Right atrium auricular region (tissue), 2 donors: ENCODE measurements at places on chromosomes 13 and 19.

- no peak for DNase-seq
Observed at GRCh38 chr19:46426506-46427162, 2.1 kb downstream of the PNMA8C start.

- no peak for DNase-seq
Observed at GRCh38 chr13:29991343-29991742, 140.9 kb upstream of the UBL3 start.

- DNase-seq = no peak
Observed at GRCh38 chr13:80664950-80665349, 324.0 kb upstream of the SPRY2 start.

DNA sequence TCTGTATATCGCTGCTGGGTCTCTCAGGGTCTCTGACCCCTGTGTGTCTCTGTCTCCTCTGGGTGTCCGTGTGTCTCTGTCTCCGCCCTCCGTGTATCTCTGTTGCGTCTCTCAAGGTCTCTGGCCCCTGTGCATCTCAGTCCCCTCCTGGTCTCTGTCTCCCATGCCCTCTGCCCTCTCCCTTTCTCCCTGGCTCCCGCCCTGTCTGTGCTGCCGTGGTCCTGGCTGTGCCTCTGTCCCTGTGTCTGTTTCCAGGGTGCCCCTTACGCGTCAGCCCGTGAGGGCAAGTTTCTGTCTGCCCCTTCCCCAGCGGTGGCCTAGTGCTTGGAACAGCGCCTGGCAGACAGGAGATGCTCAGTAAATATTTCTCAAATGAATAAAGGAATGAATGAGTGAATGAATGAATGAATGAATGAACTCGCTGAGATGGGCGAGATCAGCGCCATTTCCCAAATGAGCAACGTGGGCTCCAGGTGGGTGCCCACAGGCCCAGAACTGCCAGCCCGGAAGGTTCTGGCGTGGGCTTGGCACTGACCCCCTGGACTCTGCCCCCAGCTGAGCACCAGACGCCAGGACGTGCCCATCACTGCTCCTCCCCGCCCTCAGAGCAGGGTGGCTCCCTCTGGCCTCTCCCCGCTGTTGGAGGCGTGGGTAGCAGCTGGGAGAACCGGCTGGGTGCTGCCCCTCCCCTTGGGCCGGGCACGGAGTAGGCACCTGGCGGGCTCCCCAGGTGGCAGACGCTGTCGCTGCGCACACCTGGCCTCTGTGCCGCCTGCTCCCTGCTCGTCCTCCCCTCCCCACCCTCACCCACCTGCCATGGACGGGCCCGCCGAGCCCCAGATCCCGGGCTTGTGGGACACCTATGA lies at the start of gene SULT2B1:
Gene SULT2B1 (plus strand): TSS at position 736 of the 866 bp plus-strand sequence. CDS start 81 bp downstream, at position 817.
- DNase-seq = no peak

- no peak for DNase-seq
Observed at GRCh38 chr13:32629313-32629712, 43.1 kb downstream of the PDS5B start.

DNA sequence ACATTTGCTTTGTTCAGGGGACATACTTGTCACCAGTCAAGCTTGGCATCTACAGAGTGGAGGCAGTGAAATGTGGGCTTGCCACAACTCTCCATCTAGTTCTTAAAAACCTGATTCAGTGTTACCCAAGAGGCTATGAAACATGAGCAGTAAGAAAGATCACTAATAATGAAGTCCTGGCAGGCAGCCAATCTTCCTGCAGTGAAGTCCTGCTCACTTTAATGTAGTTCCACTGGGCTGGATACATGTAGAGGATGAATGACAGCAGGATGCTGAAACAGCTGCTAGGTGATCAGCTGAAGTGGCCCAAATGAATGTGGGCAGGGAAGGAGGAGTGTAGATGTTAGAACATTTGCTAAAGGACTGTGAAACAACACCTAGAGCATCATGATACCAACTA lies 1213.1 kb downstream of the OLFM4 start:
- no peak for DNase-seq

DNA sequence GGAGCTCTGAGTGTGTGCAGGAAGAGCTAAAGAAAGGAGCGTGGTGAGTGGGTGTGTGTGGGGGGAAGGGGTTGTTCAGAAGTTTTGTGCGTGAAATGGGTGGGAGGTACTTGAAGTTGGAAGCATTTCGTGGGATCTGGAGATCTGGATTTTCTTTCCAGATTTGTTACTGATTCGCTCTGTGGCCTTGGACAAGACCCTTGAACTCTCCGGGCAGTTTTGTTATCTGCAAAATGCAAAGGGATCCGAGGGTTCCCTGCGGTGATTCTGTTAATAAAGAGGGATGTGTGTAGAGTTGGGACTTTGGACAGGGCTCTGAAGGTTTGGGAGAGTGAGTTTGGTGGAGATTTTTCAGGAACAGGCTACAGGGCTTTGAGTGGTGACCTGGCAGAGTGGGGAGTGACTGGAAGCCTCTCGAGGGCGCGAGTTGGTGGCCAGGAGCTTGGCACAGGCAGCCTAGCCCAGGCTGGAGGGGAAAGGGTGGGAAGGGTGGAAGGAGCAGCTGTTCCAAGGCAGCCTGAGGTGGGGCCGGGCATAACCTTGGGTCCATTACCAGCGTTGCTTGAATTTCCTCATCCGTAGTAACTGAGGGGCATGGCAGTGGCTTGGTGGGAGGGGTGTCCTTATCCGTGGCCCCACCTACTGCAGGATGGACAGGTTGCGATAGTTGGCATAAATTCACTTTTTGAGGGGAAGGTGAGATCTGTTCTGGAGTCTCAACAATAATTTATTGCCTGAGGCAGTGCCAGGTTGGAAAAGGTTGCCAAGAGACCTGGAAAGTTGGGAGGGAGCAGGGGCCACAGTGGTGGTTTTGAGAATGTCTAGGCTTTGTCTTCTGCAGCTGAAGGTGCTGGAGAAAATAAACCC lies 2.1 kb downstream of the ACTN4 start:
- DNase-seq = no peak

- DNase-seq = peak; percentile 88
Observed at GRCh38 chr19:48963371-48964204, 1.5 kb upstream of the FTL start.

DNA sequence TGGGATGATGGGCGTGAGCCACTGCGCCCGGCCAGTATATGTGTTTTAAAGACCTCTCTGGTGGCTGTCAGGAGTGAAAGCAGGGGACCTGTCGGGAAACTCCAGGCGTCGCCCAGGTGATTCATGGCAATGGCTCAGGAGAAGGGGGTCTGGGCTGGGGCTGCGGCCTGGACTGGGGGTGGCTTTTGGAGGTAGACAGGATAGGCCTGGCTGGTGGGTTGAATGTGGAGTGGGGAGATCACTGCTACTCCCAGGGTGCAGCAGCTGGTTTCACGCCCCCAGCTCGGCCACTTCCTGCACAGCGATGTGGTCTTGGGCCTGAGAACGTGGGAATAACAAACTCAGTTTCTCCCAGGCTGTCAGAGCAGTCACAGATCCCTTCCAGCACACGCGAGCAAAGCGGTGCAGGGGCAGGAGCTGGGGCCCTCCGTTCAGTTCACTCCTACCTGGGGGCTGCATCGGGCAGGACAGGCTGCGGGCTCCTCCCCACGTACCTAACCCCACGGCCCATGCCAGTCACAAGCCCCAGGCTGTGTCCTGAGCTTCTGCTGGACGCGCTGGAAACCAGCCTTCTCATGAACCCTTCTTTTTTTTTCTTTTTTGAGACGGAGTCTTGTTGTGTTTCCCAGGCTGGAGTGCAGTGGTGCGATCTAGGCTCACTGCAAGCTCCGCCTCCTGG lies 18.9 kb downstream of the KDM4B start:
- DNase-seq = no peak

DNA sequence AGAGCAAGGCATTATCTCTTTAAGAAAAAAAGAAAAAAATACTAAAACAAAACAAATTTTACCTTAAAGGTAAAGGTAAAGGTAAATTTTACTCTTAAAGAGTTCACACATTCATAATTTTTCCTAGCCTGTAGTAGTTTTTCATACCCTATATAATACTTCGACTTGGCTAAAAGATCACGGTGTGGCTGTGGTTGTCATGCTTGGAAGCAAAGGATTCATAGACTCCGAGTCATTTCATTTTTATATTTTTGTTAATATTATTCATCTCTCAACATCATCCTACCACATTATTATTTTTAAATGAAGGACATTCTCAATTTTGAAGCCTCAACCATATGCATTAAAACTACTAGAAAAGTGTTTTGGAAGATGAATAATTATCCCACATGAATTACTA lies 52.7 kb downstream of the PIBF1 start:
- DNase-seq = no peak

GRCh38 chr19:47111006-47111621 lies 2.5 kb downstream of the ZC3H4 start:
- no peak for DNase-seq

DNA sequence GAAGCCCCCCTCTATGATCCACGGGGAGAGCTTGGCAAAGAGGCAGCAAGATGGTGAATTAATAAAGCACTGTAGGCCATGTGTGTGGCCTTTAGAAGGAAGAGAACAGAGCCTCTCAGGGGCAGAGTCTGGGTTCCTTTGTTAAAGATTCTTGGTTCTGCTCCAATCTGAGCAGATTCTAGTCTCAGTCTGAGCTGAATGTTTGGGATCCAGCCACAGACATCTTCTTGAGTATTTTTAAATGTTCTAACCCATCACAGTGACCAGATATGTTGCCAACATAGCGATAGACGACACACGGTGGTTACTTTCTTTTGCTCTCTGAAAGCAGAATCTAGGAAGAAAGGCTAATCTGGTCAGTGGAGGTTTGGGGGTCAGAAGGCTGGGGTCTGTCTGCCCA lies 147.5 kb upstream of the GPR12 start:
- no peak for DNase-seq

GRCh38 chr13:99439850-99440604 lies 61.2 kb upstream of the TM9SF2 start:
- peak; percentile 53 for DNase-seq

- DNase-seq = no peak
Observed at GRCh38 chr13:76226941-76227340, 590.8 kb downstream of the LMO7 start.

GRCh38 chr19:19169236-19170052 lies 619 bp downstream of the MEF2B start:
- no peak for DNase-seq

DNA sequence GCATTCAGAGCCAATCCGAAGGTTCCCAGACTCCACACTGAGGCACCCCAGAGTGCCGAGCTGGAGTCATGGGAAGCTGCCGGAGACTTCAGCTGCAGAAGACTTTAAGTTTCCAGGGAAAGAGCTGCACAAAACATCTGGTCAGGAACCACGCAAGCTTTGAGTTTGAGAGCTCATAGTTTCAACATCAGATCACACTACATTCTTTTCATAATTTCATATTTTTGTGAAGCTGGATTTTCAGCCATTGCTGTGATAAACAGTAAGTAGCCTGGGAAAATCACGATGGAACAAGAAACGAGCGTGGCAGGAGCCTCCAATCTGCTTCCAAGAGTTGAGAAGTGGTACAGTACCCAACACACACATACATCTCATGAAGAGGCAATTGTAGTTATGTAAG lies 25.5 kb upstream of the ATP12A start:
- peak; percentile 21 for DNase-seq

GRCh38 chr13:20565115-20565736 lies 1.7 kb upstream of the IFT88 start:
- DNase-seq = no peak

DNA sequence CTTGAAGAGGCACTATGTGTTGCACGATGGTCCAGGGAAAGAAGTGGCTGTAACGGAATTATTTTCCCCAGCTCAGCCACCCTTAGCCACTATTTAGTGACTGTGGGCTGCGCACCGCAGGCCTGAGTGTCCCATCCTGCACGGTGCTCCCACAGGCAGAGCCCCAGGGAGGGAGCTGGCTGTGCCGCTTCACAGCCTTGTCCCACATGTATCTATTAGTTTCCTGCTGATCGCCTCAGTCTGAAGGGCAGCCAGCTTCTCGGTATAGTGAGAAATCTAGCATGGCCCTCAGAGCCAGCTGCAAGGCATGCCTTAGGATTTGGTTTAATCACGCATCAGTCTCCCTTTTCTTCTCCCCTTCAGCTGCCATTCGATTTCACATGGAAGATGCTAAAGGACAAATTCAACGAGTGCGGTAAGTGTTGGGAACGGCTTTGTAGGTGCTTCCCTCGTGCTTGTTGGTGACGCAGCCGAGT lies 15.7 kb downstream of the PRAM1 start:
- no peak for DNase-seq

DNA sequence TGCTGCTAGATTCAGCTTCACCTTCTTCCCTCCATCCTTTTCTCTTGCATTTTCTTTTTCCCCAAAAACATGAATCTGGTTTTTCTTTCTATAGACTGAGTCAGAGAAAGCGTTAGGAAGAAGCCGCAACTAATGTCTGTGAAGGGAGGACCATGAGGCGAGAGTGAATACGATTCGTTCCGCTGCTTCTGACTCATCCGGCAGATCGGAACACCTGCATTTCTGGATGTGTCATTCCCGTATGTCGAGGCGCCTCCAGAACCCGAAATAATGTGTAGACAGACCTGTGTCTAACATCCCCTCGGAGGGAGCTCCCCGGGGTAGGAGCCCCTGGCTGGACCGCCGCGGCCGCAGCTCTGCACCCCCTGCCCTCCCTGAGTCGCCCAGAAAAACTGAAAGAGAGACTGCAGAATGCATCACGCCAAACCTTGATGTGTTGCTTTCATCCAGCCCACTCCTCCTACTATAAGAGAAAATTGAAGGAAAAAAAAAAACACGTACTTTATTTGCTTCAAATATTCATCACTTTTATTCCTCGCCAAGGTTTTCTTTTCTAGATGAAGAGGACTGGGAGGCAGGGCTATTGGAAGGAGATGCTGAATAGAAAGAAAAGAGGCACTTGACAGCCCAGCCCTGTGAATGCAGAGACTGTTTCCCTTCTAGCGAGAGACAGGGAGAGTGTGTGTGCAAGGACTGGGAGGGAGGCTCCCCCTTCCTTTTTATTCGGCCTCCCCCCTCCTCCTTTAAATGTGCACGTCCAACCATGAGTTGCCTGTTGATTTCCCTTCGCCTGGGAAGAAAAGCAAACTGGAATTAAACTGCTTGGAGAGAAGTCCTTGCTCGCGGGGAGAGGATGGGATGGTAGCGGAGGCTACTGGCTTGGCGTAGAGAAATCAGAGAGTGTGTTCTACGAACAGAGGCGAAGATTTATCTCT lies 616 bp upstream of the PCDH17 start:
- no peak for DNase-seq

DNA sequence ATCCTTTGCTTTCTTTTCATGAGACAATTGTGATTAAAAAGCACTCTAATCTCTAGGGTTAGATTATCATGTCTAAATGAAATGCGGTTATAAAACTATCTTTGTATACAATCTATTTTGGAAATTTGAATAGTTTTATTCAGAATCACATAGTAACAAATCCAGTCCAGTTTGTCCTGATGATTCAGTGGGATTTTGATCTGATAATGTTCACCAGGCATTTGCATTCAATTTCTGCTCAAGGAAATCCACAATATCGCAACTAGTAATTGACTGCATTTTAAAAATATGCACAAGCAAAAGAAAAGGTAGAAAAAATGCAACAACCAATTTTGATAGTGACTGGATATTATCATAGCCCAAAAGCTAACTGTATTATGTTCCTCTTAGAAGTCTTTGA lies 63.8 kb downstream of the ITGBL1 start:
- DNase-seq = no peak

GRCh38 chr19:35773020-35773806 lies 2.2 kb upstream of the ARHGAP33 start:
- no peak for DNase-seq

GRCh38 chr19:54928299-54928698 lies 19.0 kb downstream of the NLRP7 start:
- DNase-seq = no peak
